ENCODE measurements at places on chromosomes 2 and 18.
A peak's percentile ranks its signal among the peaks of the same experiment; 100 is the strongest.

GRCh38 chr18:54358495-54359040, 862 bp downstream of the C18orf54 start:
- DNase-seq: no peak

- no peak for DNase-seq
These were observed 32.6 kb downstream of the FASTKD2 start for GRCh38 chr2:206798000-206798399.

GRCh38 chr2:175436076-175436475, 254.6 kb upstream of the ATP5MC3 start:
- no peak for DNase-seq

DNA sequence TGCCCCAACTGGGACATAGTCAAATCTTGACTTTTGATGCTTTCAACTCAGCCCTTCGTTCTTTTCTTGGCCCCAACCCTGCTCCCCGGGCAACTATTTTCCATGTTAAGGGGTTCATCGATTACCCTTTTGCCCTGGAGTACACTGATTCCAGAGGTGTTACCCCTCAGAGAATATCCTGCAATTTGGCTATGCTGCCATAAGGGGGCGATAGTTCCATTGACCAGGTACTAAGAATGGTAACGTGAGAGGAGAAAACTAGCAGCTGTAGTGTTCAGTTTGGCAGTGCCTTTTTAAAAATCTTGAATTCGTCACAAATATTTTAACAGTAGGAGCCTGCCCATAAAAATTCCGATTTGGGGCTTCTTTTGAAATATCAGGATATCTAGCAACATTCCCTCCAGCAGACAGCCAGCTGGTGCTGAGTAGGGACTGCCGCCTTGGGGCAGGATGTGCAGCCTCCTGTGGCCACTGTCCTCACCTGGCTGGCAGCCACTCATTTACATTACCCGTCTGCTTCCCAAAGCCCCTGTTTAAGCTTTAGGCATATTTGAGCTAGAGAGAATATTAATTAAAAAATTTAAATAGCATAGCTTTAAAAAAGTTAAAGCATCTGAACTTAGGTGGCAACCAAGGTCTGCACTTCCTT, 146.3 kb upstream of the SKOR2 start:
- DNase-seq: peak; percentile 51

GRCh38 chr2:68316111-68316510, 3.6 kb downstream of the CNRIP1 start:
- DNase-seq: no peak

GRCh38 chr2:128644718-128645256, 326.1 kb upstream of the HS6ST1 start:
- no peak for DNase-seq

DNA sequence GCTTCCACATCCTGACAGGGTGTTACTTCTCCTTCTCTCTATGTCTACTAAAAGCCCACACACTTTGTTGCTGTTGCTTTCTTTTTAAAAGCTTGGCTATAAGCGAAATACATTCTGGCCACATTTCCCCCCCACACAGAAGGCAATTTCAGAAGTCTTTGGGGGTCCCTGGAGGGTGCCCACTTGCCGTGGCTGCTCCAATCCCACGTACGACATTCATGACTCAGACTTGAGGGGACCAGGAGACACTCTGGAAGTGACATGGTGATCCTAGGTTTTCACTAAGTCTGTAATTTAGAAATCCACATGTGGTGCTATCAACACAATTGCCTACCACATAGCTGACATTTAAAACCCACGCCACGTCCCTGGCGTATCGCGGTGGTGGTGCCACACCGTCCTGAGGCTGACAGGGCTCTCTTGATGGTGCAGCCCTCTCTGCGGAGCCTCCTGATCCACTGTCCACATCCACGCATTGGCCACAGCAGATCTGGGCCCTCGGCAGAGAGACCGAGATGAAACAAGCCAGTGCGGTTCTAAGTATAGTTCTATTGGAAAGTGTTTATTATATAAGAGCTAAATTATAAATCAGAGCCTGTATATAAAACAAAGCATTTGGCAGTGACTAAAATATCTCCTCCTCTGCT, 42.4 kb downstream of the CYP27C1 start:
- DNase-seq: no peak

DNA sequence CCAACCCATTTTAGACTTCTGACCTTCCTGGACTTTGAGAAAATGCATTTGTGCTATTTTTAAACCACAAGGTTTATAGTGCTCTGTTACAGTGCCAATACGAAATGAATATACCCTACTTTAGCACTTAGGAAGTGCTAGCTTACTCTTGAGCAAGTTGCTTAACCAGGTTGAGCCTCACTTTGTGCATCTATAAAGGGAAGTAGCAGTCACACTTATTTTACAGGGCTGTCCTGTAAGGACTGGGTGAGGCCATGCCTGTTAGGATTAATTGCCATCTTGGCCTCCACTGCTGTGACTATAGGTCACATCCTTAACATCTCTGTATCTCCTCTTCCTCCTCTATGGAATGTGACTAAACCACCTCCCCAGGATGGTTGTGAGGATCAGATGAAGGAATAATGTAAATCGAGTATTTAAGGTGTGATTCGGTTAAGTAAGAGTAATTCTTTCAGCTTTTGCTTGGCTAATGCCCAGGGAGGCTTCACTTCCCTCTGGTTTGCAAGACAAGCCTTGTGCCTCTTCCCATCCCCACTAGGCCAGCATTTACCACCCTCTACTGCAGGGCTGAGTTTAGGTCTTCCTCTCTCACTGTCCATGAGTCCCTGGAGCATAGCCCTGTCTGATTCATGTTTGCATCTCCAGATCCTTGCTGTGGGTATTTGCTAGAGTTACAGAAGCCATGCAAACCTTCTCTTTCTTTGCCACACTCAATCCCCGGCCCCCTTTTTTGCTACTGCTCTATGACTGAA, 341.2 kb downstream of the ZNF521 start:
- DNase-seq: no peak
